ENCODE measurements at places on chromosomes 3 and 15.
A peak's percentile ranks its signal among the peaks of the same experiment; 100 is the strongest.

GRCh38 chr15:48954538-48954937, 9.2 kb downstream of the SHC4 start:
- no peak for DNase-seq

- no peak for DNase-seq
These were observed 176.7 kb downstream of the CHL1 start for GRCh38 chr3:373193-373779.

DNA sequence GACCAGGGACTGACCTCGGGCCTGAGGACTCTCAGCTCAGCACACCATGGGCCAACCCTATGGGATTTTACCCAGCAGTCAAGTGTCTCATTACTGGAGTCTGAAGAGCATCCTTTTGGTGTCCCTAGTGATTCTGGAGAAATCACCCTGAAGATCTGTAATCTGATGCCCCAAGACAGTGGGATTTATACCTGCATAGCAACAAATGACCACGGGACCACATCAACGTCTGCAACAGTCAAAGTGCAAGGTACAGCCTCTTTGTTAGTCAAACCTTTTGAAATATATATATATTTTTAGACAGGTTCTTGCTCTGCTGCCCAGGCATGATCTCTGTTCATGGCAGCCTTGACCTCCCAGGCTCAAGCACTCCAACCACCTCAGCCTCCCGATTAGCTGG, 34.2 kb upstream of the UMPS start:
- no peak for DNase-seq

DNA sequence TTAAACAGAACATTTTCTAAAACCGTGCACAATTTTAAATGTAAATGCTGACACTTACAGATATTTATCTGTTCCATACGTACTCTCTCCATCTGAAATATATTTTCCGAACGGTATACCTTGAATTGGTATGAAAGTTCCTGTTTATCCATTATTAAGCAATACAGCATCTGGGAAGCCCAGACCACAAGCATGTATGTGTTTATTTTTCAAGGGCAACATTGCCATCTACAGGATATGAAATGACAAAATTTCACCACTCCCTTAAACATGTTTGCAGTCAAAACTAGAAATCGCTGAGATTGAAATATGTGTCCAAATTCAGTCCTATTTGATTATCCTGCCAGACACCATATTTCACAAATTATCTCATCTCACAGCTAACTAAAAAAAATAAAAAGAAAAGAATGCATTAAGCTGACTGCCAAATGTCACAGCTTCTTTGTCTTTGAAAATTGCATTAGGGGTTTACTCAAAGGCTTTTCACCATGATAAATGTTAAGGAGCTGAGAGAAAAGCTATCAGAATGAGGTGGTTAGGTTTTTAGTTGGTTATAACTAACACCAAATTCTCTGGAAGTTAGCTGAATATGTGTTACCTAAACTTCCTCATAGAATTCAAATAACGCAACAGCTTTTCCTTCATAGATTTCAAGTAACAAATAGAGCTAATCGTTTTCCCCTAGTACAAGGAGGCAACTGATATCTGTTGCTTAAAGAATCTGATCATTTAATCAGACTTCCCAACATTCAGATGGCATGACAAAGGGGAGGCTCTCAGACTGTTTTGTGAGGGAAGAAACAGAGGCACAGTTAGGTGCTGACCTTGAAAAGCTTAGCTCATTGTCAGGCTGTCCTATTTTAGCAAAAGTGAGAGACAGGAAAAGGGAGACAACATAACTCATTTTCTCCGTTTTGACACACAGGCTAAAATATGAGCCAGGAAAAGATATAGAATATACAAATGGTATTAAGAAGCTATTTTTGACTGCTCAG, 533.1 kb downstream of the TBL1XR1 start:
- peak; percentile 43 for DNase-seq

GRCh38 chr15:48102167-48102566, 18.6 kb upstream of the SLC24A5 start:
- DNase-seq, result no peak

GRCh38 chr3:196292286-196292923, 4.9 kb upstream of the PCYT1A start:
- DNase-seq, result no peak

DNA sequence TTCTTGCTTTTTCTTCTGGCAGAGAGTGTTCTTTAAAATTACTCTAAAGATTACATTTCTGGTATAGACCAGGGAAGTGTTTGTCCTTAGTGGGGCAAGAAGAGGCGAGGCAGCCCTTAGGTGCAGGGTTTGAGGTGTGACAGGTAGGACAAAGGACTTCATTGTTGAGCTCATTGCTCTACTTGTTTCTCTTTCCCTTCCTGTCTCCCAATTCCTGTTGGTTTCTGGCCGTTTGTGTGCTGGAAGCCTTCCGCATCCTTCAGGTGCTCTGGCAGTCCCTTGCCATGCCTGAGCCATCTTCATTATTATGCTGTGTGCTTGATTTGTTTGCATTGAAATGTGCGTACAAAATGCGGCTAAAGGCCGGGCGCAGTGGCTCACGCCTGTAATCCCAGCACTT, 85.1 kb downstream of the CCK start:
- no peak for DNase-seq

DNA sequence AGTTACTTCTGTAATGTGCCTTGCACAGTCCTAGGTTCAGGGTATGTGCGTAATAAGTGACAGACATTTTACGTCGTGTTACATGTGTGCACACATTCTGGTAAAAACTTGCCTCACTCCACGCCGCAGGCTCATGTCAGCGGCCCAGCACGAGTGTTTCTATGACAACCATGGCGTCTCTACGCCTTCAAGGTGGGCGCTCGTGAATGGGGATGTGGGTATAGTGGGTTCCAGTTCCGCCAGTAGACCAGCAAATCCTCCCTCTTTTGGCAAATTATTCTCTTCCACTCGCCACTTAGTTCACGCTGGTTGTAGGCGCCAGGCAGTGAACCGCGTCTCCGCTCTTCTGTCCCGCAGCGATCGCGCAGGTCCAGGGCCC, 40.3 kb downstream of the CHST14 start:
- DNase-seq, result no peak

GRCh38 chr3:31300456-31301443, 232.0 kb upstream of the STT3B start:
- DNase-seq, result no peak

- DNase-seq, result no peak
These were observed 80.1 kb downstream of the SNRK start for GRCh38 chr3:43366481-43366880.

GRCh38 chr3:30649572-30650318, 43.3 kb downstream of the TGFBR2 start:
- no peak for DNase-seq
